ENCODE measurements at places on chromosomes 12 and 14. TPM values are rescaled to one million over a fixed set of nuclear protein-coding genes. Genes with fewer than 3 reads are reported as not detected.

The NPAS3 gene
- not detected for total RNA-seq

The CRIP1 gene
- not detected for total RNA-seq

The CYP27B1 gene
- 0.56 TPM for total RNA-seq

The IL22 gene
- not detected for total RNA-seq

The ZC2HC1C gene
- 0.54 TPM for total RNA-seq

The OTOGL gene
- 0.28 TPM for total RNA-seq

The CCND2 gene
- 2.8 TPM for total RNA-seq

All from IMR-90 (cell line).